Activated T-helper 2 cell treated with anti-CD3 and anti-CD28 coated beads, Interferon-gamma antibody, Interleukin-2, Interleukin-4, amounts not matched to agents 10 μg/mL and 5 μg/mL and 100 μg/mL, durations not matched to agents 14 hours and 24 hours and 36 hours (primary cell): ENCODE measurements at places on chromosomes 2 and 18. TPM values are rescaled to one million over a fixed set of nuclear protein-coding genes. Genes with fewer than 3 reads are reported as not detected.

DNA sequence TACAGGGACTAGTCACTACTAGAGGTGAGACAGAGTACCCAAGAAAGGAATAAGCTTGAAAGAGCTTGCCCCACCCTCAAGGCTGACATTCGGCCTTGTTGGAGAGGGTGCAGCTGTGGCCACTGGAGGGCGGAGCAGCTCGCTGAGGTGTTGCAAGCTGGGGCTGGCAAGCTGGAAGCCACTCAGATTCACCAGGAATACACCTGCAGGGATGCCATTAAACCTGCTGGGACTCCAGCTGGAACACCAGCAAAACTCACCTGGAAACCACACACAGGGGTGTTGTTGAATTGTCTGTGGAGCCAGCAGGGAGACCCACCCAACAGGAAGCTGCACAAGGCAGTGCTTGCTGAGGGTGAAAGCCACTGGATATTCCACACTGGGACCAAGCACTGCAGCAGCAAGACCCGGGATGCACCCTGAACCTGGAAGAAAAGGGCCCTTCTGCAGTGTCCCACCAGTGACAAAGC, 26.1 kb downstream of the KCTD18 start:
- no peak for DNase-seq

DNA sequence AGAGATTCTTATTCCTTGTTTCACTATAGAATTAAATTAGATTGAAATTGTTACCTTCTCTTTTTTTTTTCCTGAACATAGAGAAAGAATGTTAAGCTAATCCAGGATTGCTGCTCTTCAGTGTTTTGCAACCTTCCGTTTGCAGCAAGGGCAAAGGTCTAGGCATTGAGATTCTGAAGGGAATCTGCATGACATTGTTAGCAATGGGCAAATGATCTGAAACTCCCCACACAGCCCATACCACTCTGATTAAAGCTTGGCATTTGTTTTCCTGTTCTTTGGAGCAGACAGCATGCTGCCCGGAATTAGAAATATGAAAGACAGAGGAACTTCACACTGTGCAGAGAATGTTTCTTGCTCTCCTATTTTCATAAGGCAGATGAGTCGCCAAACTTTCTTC, 551.8 kb downstream of the SOCS6 start:
- no peak for DNase-seq

DNA sequence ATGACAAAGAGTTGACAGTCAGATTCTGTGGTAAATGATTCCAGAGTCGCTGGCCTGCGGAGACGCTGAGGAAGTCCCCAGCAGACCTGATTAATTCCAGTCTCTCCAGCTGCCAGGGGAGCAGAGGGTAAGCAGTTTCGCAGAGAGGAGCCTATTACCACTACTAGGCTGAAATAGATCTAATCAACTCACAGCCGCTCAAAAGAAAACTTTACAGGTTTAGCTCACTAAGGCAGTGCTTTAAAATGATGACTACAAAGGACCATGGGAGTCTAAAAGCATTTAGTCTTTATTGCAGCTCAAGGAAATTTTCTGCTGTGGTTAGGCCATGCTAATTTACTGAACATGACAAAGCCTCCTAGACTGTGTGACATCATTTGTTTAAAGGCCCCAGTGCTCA, 445.6 kb upstream of the POU3F3 start:
- DNase-seq = no peak

DNA sequence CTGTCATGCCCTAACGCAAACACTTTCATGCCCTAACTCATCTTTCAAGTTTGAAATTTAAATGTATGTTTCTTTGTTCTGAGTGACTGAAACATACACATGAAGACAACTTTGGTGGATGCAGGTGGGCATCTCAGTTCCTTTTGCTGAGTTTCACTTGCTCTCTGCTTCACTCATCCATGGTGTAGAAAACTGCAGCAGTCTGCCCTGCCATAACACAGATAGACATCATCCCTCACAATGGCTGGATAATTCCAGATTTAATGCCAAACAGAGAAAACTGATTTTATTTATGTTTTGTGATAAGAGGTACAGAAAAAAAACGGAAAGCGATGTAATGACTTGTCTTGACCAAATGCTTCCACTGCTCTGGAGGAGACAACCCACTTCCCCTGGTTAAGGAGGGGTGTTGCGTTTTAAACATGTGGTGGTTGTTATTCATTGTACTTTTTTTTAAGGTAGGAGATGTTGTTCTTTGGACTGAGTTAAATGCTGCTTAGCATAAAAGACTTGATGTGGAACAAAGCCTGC, 70.4 kb downstream of the RHBDD1 start:
- no peak for DNase-seq

C2orf78 gene
- total RNA-seq = not detected in 2 replicates

DNA sequence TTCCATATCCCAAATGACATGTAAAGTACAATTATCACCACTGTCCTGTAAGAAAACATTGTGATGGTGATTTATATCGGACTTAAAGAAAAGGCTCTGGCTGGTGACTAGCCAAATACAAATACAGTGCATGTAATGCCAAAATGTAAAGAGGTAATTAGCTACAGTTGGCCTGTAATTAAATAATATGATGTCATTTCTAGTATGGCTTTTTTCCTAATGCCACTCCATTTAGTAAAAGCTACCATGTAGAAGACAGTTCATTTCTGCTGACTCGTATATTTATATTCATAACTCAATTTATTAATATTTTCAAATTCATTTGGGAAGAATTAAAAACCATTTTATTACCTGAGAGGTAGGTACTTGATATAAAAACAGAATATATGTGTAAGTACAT, 815.7 kb downstream of the ERBB4 start:
- no peak for DNase-seq
